Progenitor cell of endocrine pancreas (in vitro differentiated cells): ENCODE measurements at places on chromosomes 5 and 9. TPM values are rescaled to one million over a fixed set of nuclear protein-coding genes. Genes with fewer than 3 reads are reported as not detected.

GRCh38 chr9:80177949-80178480, 606.2 kb downstream of the TLE4 start:
- no peaks in the 10 kb centered on the region for H3K4me1 ChIP-seq
- DNase-seq, result no peak
- no peaks in the 10 kb centered on the region for H3K27me3 ChIP-seq
- H3K36me3 ChIP-seq, result peaks cover 2% of the 10 kb centered on the region
- H3K27ac ChIP-seq, result no peak overlapping the region

GRCh38 chr5:145484158-145484557, 351.0 kb downstream of the PRELID2 start:
- no peak overlapping the region for H3K27ac ChIP-seq
- no peak for DNase-seq
- no peaks in the 10 kb centered on the region for H3K27me3 ChIP-seq
- no peaks in the 10 kb centered on the region for H3K4me1 ChIP-seq
- H3K4me3 ChIP-seq, result no peak overlapping the region
- no peaks in the 10 kb centered on the region for H3K36me3 ChIP-seq

DNA sequence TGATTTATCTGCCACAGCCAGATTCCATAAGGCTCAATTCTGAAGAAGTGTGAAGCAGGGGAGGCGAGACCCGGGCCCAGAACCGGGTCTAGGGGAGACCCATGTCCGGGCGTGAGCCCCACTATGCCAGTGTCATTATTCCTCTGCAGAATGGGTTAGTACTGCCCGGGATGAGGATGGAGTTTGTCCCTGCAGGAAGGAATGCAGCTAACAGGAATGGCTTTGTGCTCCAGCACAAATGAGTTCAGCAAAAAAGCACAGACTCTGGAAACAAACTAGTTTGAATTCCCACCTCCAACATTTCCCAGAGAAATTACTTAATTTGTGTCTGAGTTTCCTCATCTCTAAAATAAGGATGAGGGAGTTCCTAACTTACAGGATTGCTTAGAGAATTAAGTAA, 202.9 kb downstream of the SYK start:
- H3K36me3 ChIP-seq, result no peaks in the 10 kb centered on the region
- peaks cover 3% of the 10 kb centered on the region for H3K4me1 ChIP-seq
- no peak overlapping the region for H3K27ac ChIP-seq
- H3K4me3 ChIP-seq, result no peak overlapping the region
- no peaks in the 10 kb centered on the region for H3K27me3 ChIP-seq

- H3K36me3 ChIP-seq, result peaks cover 3% of the 10 kb centered on the region
- peaks cover 51% of the 10 kb centered on the region for H3K4me1 ChIP-seq
- DNase-seq, result no peak
- peak overlapping the region; percentile 93 for H3K27ac ChIP-seq
- no peaks in the 10 kb centered on the region for H3K27me3 ChIP-seq
- H3K4me3 ChIP-seq, result peak overlapping the region; percentile 82
Observed at GRCh38 chr9:38066914-38067858, 1.8 kb downstream of the SHB start.

GDA gene
- 5.5 and 5.8 TPM in 2 replicates for total RNA-seq

- no peak for DNase-seq
- no peaks in the 10 kb centered on the region for H3K36me3 ChIP-seq
- H3K27ac ChIP-seq, result no peak overlapping the region
- no peak overlapping the region for H3K4me3 ChIP-seq
- peaks cover 3% of the 10 kb centered on the region for H3K4me1 ChIP-seq
Observed at GRCh38 chr9:75378036-75378435, 289.7 kb downstream of the OSTF1 start.

LHX2 gene
- total RNA-seq, result 0.24 TPM in 1 of 2 replicates, not detected in the other

SLC25A48 gene
- total RNA-seq, result 0.34 and 0.69 TPM in 2 replicates

NDOR1 gene
- total RNA-seq, result 35.1 and 37.4 TPM in 2 replicates

LNPEP gene
- 24.2 and 25.6 TPM in 2 replicates for total RNA-seq

DNA sequence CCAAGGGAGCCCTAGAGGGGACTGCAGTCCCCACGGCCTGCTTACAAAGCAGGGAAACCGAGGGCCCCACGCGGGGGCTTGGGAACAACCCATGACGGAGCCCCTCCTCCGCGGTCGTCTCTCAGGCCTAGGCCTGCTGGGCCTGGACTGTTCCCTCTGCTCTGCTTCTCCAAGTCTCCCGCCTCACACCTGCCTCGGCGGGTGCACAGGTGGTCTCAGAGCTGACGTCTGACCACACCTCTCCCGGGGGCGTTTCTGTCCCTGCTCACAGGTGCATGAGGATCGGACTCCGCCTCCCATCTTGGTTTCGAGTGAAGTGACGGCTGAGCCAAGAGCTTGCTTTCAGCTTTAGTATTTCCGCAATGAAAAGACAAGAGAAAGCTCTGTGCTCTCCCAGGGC, 72.1 kb downstream of the MRPL36 start:
- DNase-seq, result peak; percentile 7
- H3K27me3 ChIP-seq, result peaks cover 39% of the 10 kb centered on the region
- no peak overlapping the region for H3K27ac ChIP-seq
